ENCODE measurements at places on chromosomes 13 and 19. TPM values are rescaled to one million over a fixed set of nuclear protein-coding genes. Genes with fewer than 3 reads are reported as not detected.

DNA sequence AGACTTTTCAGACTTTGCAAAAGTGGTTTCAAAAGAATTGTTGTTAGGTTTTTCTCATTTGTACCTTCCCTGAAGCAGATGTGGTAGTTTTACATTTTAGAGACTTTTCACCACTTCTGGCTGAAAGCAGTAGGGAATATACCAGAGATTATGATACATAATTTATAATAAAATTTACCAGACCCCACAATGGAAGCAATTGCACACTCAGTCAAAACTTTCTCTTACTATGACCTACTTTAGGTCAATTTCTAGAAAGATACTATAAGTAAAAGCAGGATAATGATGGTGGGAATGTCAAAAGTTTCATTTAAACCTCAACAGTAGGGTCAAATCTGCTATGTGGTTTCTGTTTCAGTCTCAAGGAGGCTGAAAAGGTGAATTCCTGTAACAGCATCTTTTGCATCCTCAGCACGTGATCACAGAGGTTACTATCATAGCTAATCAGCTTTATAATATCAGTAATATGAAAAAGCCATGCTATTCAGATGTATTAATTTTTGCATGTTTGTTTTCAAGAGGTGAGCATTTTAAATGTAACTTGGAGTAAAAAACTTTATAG, 26.9 kb downstream of the PCCA start:
- no peak for DNase-seq

- DNase-seq, result peak; percentile 95
Observed at GRCh38 chr13:40508127-40508526, 158.3 kb downstream of the FOXO1 start.

DNA sequence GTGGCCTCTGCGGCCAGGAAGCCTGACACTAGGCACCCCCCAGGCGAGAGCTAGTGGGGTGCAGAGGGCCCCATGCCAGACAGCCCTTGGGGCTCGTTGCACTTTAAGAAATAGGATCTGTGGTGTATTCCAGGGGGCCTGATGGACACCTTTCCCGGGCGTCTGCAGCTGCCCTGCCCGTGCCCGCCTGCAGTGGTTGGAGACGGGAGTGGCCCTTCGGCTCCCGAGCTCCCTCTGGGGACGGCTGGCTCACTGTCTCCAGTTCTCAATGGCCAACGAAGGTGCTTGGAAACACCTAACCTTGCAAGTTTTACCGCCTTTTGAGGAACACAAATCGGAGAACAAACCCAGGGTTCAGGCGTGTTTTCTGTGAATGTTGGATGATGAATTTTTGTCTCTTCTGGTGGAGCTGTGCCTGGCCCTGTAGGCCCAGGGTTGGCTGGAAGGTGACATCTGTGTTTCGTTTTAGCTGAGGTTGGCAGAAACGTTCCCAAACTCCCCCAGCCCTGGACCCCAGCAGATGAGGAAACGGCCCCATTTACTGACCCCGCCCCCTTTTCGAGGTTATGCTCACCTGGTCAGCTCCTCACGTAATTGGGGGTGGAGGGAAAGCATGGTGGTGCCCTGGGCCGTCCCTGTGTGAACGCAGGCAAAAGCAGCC, 17.4 kb upstream of the NPAS1 start:
- DNase-seq, result no peak

- no peak for DNase-seq
Observed at GRCh38 chr13:19591864-19592263, 30.5 kb upstream of the TPTE2 start.

DNA sequence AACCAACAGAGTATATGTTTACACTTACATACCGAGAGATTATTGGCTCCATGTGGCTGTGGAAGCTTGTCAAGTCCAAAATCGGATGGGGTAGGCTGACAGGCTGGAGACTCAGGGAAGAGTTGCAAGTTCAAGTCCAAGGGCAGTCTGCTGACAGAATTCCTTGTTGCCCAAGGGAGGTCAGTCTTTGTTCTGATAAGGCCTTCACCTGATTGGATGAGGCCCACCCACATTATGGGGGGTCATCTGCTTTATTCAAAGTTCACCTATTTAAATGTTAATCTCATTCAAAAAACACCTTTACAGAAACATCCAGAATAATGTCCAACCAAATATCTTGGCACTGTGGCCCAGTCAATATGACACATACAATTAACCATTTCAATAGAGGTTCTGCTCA, 452.4 kb downstream of the KLF12 start:
- DNase-seq, result no peak

DNA sequence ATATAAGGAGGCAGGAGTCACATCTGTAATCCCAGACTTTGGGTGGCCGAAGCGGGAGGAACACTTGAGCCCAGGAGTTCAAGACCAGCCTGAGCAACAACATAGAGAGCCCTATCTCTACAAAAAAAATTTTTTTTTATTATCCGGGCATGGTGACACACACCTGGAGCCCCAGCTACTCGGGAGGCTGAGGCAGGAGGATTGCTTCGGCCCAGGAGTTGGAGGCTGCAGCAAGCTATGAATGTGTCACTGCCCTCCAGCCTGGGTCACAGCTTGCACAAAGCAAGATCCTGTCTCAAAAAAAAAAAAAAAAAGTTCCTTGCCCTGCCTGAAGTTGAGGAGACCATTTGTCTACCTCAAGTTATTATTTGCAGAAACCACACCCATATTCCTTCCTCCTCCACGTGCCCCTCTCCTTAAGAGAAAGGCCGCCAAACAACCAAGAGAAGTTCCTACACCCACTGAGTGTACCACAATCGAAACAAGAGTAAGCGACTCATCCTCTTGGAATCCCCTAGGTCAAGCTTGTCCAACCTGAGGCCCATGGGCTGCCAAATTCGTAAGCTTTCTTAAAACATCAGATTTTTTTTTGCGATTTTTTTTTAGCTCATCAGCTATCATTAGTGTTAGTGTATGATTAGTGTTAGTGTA, 2.2 kb downstream of the ABCC4 start:
- DNase-seq, result peak; percentile 44

GRCh38 chr13:35984287-35984686, 146.9 kb downstream of the DCLK1 start:
- DNase-seq, result no peak

DNA sequence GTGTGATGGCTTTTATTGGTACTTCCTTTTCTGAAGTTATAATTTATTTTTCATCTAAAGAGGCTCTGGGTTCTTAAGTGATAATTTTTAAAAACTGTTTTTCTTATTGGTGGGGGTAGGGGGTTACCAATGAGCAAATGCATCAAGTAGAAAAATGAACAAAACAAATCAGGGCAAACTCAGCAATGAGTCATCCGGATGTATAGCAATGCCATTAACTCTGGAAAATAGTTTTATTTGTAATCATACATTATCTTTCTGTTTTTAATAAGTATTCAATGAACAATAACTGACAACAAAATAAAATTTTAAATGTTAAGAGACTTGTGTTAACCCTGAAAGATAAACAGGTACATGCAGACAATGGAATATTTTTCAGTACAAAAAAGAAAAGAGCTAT, 67.6 kb downstream of the UFM1 start:
- DNase-seq, result no peak

DNA sequence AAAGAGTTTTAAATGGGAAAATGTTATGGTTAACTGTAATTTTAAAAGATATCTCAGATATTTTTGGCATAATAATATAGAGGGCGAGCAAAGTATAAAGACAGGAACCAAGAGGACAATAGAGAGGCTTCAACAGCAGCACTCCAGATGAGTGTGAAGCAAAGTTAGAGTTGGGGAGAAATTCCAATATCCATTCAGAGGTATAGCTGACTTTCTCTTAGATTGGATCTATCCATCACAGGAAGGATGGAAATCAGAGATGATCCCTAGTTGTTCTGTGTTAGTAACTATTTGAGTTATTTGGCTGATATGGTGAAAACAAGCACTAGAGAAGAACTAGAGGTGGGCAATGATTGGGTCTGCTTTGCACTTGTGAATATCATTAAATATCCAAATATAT, 786.0 kb upstream of the KLHL1 start:
- no peak for DNase-seq

- peak; percentile 66 for DNase-seq
Observed at GRCh38 chr13:34155931-34156607, 338.1 kb downstream of the RFC3 start.

GRCh38 chr13:53264751-53265385, 236.3 kb downstream of the OLFM4 start:
- no peak for DNase-seq

DNA sequence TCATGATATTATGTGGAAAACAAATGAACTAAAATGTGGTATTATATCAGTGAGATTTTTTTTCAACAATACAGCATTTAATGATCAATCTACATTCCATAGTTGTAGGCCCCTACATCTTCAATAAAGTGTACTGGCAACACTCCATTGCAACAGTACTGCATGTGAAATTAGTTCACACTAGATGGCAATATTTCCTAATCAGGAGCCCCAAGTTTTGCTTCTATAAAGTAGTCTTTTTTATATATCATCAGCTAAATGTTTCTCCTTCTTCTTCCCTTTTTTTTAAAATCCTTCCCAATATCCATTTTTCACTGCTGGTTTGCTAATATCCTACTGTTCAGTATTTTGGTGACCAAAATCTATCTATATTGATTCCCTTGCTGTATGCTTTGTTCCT, 528.3 kb upstream of the ATXN8OS start:
- no peak for DNase-seq

DNA sequence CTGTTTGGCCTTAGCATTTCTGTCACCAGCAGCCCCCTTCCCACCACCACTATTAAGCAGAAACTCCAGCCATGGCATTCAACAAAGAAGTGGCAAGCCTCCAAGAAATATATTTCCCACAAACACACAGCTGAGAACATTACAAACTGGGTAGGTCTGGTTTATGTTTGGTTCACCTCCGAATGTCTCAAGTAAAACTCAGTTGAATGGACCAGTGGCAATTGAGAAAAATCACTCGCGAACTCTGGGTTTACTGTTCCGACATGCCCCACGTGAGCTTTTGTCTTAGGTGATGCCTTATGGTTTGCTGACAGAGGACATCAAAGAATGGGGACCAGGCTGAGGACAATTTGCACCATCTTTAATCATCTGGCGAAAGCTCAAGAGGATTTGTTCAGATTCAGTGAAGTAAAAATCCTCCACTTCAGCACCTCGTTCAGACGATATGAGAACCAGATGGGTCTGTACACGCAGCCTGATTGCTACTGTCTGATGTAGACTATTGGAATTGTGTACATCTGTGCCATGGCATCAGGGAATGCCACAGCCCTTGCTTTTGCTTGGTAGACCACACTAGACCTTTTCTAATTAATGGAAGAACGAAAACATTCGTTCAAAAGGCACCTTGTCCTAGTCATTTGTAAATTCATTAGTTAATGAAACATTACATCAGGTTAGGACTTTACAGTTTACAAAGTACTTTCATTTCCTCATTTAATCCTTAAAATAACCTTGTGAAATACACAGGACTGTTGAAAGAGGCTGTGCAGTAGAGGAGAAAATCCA, 59.4 kb downstream of the SLC10A2 start:
- DNase-seq, result no peak

- DNase-seq, result no peak
Observed at GRCh38 chr13:50800091-50800739, 43.3 kb downstream of the DLEU7 start.

- DNase-seq, result no peak
Observed at GRCh38 chr13:95813139-95813538, 136.2 kb downstream of the DNAJC3 start.

GRCh38 chr13:66033924-66034323, 1196.2 kb downstream of the PCDH9 start:
- DNase-seq, result no peak

DNA sequence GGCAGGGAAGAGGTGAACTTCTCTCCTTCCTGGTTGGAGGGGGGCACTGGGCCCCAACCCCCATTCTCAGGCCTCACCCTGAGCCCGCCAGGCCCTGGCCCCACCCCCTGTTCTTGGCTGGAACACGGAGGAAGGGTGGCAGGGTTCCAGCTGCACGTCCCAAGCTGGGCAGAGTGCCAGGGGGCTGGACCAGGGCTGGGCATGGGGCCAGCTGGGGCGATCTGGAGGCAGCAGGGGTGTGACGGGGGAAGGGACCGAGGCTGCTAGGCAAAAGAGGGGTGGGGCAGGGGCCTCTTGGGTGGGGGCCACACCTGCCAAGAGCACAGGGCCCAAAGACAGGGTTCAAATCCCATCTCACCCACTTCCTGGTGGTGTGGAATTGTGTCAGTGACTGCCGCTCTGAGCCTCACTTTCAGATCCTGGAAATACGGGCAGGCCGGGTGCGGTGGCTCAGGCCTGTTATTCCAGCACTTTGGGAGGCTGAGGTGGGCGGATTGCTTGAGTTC, 2.2 kb downstream of the HIF3A start:
- peak; percentile 97 for DNase-seq

GRCh38 chr13:46953331-46953730, 56.5 kb upstream of the HTR2A start:
- DNase-seq, result no peak

- DNase-seq, result no peak
Observed at GRCh38 chr19:28359431-28360414, 853.2 kb downstream of the UQCRFS1 start.

DNA sequence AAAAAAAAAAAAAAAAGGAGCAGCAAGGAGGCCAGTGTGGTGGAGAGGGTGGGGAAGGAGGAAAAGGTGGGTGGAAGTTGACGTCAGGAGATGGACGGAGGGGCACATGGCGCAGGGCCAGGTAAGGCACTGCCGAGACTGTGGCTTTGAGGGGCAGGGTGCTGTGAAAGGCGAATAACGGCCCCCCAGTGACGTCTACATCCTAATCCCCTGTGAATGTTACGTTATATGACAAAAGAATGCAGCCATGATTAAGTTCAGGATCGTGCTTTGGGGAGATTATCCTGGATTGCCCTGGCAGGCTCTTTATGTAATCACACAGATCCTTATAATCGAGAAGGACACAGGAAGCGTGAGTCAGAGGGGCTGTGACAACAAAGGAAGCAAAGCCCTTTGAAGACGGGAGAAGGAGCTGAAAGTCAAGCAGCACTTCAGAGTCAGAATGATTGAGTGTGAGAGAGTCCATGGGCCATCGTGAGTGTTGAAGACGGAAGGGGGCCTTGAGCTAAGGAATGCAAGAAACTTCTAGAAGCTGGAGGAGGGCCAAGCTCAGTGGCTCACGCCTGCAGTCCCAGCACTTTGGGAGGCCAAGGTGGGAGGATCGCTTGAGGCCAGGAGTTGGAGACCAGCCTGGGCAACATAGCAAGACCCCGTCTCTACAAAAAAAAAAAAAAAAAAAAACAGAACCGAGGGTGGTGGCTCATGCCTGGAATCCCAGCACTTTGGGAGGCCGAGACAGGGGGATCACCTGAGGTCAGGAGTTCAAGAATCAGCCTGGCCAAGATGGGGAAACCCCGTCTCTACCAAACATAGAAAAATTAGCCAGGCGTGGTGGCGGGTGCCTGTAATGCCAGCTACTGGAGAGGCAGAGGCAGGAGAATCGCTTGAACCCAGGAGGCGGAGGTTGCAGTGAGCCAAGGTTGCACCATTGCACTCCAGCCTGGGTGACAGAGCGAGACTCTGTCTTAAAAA, 13.8 kb upstream of the CEACAM16 start:
- peak; percentile 96 for DNase-seq

GRCh38 chr13:89457977-89458376, 1786.8 kb downstream of the SLITRK5 start:
- peak; percentile 6 for DNase-seq

- DNase-seq, result peak; percentile 50
Observed at GRCh38 chr13:43005460-43006236, 13.6 kb upstream of the EPSTI1 start.

Gene RFPL4AL1
- 0.68 TPM for total RNA-seq

Gene OR10H5
- not detected for total RNA-seq

Gene HCST
- not detected for total RNA-seq

Gene LINGO3
- not detected for total RNA-seq

Gene KEAP1
- 125 TPM for total RNA-seq

Gene ZFP36
- 2.4 TPM for total RNA-seq

Gene METTL21C
- not detected for total RNA-seq

Gene THSD8
- total RNA-seq, result 0.23 TPM

Gene ZNF439
- 2.4 TPM for total RNA-seq
